Activated T-cell treated with anti-CD3 and anti-CD28 coated beads, Interleukin-2, amount 50 U/mL, for 48 hours (primary cell): ENCODE measurements at places on chromosomes 5 and 9.

- no peak for DNase-seq
Measured at GRCh38 chr5:172048170-172048422, 41.7 kb upstream of the FBXW11 start.

DNA sequence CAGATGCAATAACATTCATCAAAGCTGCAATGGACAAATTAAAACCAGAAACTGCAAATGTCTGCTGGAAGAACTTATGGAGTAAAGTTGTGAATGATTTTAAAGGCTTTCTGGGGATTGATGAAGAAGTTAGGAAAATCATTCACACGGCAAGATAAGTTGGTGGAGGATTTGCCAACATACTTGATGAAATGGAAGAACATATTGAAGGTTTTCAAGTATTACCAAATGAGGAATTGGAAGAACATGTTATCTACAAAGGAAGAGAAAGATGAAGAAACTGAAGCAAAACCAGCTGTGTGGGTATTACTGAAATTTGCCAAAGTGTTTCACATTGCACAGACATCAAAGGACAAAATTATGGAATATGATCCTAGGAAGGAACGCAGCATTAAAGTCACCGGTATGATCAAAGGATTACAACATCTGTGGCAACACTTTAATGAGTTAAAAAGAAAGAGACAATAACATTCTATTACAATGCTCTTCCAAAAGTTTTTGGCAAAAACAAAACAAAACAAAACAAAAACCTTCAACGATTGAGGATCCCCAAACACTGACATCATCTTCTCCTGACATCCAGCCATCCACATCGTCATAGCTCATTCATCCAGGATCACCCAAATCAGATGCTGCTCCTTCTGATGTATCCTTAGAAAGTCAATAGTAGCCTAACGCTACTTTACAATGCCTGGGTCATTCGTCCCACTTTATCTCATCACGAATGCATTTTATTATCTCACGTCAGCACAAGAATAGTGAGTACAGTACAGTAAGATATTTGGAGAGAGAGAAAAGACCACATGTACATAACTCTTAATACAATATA lies 61.3 kb upstream of the SMC5 start:
- DNase-seq, result no peak

DNA sequence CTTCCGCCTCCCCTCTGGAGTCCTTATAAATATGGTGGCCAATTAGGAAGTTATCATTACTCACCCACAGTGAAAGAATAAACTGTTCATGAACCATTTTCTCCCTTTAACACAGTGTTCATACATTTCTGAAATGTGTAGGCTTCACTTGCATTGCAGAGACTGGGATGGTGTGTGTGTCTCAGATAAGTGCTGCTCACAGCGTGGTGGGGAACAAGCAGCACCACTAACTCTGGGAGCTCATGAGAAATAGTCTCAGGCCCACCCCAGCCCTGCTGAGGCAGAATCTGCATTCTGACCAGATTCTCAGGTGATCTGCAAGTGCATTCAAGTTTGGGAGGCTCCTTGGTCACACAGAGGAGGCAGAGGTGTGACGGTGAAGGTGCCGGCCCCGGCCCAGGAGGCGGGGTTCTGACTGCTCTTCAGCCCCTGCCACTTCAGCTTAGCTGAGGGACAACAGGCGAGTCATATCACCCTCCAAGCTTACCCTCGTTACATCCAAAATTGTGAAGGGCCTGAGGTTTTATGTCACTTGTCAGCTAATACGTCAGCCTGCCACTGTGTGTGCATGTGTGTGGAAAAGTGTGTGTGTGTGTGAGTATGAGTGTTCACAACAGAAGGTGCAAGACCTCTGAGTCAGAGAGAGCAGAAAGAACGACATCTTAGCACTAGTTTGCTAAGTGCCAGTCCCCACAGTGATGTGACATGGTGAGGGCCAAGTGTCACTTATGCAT lies 34.7 kb downstream of the DAP start:
- DNase-seq, result peak; percentile 27

GRCh38 chr9:25816439-25816838 lies 138.2 kb upstream of the TUSC1 start:
- no peak for DNase-seq

- DNase-seq, result no peak
Measured at GRCh38 chr5:125659316-125660023, 763.7 kb upstream of the GRAMD2B start.

- no peak for DNase-seq
Measured at GRCh38 chr9:132698989-132699388, 28.7 kb downstream of the GTF3C4 start.

DNA sequence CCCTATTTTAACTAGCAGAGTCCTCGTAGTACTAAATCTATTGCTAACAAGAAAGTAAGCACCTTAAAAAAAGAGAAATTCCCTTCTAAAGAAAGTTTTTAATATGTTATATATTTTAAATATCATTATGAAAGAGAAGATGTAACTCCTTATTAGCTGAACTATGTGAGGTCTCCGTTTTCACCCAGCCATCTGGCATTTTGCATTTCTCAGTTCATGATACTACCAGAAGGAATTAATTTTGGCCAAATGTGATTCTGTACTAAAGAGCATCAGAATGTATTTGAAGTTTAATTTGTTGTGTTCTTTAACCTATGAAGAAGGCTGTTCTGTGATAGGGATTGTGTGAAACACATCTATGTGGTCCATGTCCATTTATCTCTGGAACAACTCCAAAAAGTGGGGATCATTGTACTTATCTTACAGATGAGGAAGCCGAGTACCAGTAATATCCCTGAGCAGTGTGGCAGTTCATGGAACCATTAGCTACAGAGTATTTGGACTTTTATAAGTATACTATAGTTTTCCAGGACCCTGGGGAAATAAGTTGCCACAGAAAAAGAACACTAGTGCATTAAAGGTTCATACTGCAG lies 29.8 kb downstream of the TNFAIP8 start:
- DNase-seq, result no peak

DNA sequence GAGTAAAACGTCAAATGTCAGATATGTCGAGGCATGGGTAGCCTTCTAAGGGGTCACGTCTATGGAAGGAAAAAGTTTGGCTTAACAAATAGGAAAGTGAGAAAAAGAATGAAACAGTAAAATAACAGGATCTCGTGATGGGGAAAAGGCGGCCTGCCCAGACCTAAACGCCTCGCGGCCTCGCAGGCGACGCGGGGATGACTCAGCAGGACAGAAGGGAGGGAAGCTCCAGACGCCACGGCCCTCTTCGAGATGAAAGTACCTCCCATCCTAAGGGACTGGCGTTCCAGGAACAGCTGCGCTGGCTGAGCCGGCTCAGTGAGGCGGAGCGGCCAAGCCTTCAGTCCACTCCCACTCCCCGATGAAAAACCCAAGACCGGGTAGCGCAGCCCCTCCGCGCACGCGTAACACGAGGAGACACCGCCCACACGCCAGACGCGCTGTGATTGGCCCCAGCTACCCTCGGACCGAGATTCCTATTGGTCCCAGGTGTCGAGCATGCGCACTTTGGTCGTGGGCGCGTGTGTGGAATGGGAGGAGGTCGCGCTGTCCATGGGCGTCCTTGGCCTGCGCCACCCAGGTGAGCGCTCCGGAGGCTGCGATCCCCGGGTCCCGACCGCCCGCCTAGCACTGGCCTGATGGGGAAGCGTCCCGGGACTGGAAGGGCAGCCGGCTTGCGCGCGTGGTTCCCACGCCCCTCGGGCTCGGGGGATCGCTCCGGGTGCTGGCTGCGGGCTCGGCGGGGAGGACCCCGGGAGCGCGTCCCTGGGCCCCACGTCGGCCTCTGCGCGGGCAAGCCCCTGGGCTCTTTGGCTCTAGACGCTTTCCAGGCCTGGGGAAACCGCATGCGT lies 588.5 kb downstream of the MTRR start:
- DNase-seq, result peak; percentile 85

DNA sequence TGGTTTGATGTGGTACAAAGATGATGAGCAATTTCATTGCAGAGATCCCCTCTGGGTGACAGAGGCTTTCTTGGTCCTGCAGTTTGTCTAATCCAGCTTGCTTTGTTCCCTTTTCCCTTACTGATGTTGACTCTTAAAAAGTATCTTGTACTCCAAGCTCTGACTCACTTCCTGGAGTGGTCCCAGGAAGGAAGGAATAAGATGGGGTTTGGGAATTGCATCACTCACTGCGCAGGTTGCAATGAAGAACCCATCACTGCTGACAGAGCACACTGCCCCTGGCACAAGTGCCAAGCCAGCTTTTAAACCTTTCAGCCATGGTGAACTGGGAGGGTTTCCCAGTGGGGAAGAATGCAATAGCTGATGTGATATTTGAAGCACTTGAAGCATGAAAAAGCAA lies 662.2 kb upstream of the CTNND2 start:
- no peak for DNase-seq

DNA sequence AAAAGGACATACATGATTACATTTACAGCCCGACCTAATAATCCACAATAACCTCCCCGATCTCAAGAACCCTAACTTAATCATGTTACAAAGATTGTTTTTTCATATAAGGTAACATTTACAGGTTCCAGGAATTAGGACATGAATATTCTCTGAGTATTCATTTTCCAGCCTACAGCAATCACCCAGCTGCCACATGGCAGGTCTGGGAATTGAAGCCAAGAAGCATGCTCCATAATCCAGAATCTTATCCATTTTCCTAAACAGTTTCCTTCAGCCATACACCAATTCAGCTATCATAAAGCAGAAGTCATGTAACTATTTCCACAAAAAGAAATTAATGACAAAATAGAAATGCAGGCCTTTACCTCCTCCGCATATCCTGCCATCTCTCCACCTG lies 163.4 kb downstream of the CAAP1 start:
- no peak for DNase-seq

GRCh38 chr5:172402531-172403188 lies 51.7 kb downstream of the SH3PXD2B start:
- no peak for DNase-seq

- no peak for DNase-seq
Measured at GRCh38 chr9:96139592-96140295, 162.2 kb downstream of the HSD17B3 start.

- DNase-seq, result no peak
Measured at GRCh38 chr9:101993771-101994170, 255.3 kb upstream of the GRIN3A start.

- peak; percentile 63 for DNase-seq
Measured at GRCh38 chr9:90915693-90916092, 114.1 kb downstream of the SYK start.

GRCh38 chr5:133259199-133259997 lies 207.6 kb downstream of the HSPA4 start:
- DNase-seq, result no peak

- DNase-seq, result no peak
Measured at GRCh38 chr5:142544071-142544753, 141.7 kb downstream of the FGF1 start.

DNA sequence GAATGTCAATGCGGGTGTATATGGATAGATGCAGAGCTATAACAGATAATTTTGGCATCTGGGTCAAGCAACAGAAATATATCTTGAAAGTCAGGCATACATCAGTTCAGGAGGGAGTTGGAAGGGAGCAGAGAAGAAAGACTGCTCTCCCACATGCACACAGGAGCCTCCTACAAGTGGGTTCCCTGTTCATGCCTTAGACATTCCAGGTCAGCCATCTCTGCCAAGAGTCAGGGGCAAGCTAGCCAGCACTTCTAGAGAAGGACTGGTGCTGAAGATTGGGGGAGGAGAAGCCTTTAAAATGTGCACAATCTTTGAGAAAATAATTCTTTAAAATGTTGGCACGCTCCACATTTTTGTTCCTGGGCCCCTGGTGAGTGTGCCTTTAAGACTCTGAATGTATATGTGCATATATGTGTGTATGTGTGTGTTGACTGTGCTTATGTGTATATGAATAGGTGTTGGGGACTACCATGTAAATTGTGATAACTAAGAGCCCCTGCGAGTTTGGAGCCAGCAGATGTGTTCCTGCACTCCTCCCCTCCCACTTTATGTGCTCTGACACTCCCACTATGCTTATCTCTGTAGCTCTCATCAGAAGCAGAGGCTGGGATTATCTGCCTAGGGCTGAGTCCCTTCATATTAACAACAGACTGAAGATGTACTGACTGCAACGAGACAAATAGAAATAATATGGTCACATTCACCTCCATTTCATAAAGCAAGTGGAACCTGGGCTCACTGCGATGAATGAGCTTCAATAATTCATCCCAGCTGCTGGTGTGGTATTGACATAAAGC lies 21.5 kb upstream of the DELE1 start:
- no peak for DNase-seq

DNA sequence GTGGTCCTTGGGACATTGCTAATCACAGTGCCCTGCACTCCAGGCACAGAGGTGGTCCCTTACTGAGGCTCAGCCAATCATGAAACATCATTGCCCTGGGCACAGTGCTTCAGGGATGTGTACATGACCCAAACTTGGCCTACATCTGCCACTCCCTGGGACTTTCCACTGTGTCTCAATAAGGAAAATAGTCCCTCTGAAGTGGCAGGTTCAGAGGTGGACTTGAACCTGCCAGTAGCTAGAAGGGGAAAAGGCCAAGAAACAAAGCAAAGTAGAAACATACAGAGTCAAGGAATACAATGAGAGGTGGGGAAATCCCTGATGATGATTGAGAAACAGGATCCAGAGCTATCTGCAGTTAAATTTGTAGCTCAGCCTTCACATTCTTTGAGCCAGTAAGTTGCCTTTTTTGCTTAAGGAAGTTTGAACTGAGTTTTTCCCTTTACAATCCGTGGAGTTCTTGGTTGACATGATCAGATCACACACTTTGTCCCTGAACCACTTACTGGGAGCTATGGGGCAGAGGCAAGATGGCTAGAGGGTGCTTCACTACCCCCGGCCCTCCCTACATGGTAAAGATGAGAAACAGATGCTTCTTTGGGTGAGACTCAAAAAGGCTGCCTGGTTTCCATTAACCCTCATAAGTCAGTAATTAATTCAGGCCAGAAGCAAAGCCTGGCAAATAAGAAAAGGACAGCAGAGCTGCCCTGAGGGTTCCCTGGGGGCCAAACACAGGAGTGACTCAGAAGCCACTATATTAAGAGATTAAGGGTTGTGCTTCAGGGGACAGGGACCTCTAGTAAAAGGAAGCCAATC lies 57.6 kb downstream of the SH3TC2 start:
- no peak for DNase-seq

GRCh38 chr9:25703701-25704357 lies 25.6 kb upstream of the TUSC1 start:
- DNase-seq, result no peak

GRCh38 chr5:69001627-69002026 lies 92.2 kb upstream of the SLC30A5 start:
- no peak for DNase-seq

DNA sequence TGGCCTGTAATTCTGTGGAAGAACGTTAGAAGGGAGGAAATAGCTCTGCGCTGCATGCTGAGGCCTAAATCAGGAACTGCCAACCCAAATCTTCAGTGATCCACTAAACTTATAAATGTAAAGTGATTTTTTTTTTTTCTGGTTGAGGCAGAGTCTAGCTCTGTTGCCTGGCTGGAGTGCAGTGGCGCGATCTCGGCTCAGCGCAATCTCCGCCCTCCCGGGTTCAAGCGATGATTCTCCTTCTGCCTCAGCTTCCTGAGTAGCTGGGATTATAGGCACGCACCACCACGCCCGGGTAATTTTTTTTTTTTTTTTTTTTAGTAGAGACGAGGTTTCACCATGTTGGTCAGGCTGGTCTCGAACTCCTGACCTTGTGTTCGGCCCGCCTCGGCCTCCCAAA lies 717.4 kb upstream of the FAM174A start:
- DNase-seq, result no peak
